T-helper 17 cell (primary cell): ENCODE measurements at places on chromosomes 7 and 10. TPM values are rescaled to one million over a fixed set of nuclear protein-coding genes. Genes with fewer than 3 reads are reported as not detected.

The SFMBT2 gene
- total RNA-seq: 19.4 TPM

The HOGA1 gene
- total RNA-seq: not detected

The ANKRD7 gene
- 0.47 TPM for total RNA-seq

The PON2 gene
- 6.3 TPM for total RNA-seq

The CHST3 gene
- total RNA-seq: not detected

The CLDN12 gene
- 1.6 TPM for total RNA-seq

The HYAL4 gene
- not detected for total RNA-seq

The GLI3 gene
- 0.34 TPM for total RNA-seq

The BAMBI gene
- total RNA-seq: 4.1 TPM

The AGAP9 gene
- 12.0 TPM for total RNA-seq

The ZNF138 gene
- total RNA-seq: 7.4 TPM

The C10orf105 gene
- total RNA-seq: 0.37 TPM

The LMTK2 gene
- 16.6 TPM for total RNA-seq

The UPK3B gene
- 1.8 TPM for total RNA-seq

The MKI67 gene
- total RNA-seq: 1.8 TPM

The ACTL6B gene
- not detected for total RNA-seq

The RBM28 gene
- 24.1 TPM for total RNA-seq

The NDUFA5 gene
- total RNA-seq: 54.0 TPM

The UNCX gene
- total RNA-seq: not detected

The HOXA4 gene
- not detected for total RNA-seq

The ACADSB gene
- 24.0 TPM for total RNA-seq

The WNT16 gene
- total RNA-seq: not detected

The CALD1 gene
- total RNA-seq: 0.62 TPM

The SPDYE2B gene
- not detected for total RNA-seq

The HHEX gene
- 3.9 TPM for total RNA-seq

The NFKB2 gene
- 390 TPM for total RNA-seq

The PROSER2 gene
- 3.2 TPM for total RNA-seq

The ANTXRL gene
- not detected for total RNA-seq

The MOSPD3 gene
- 16.4 TPM for total RNA-seq

The KIAA1217 gene
- 0.85 TPM for total RNA-seq

The CLDN4 gene
- total RNA-seq: 0.23 TPM

The NUTM2A gene
- total RNA-seq: 1.0 TPM

The SLC26A5 gene
- not detected for total RNA-seq

The OLAH gene
- not detected for total RNA-seq

The FAM200A gene
- total RNA-seq: 2.5 TPM

The GIMAP6 gene
- total RNA-seq: 25.5 TPM

The ADCY1 gene
- total RNA-seq: not detected

The TBXAS1 gene
- 19.6 TPM for total RNA-seq

The C7orf57 gene
- 0.30 TPM for total RNA-seq

The RBP4 gene
- total RNA-seq: not detected

The OR2A42 gene
- total RNA-seq: 0.07 TPM

The BNIP3 gene
- total RNA-seq: 12.7 TPM
